ENCODE measurements at places on chromosomes 5 and 9.

DNA sequence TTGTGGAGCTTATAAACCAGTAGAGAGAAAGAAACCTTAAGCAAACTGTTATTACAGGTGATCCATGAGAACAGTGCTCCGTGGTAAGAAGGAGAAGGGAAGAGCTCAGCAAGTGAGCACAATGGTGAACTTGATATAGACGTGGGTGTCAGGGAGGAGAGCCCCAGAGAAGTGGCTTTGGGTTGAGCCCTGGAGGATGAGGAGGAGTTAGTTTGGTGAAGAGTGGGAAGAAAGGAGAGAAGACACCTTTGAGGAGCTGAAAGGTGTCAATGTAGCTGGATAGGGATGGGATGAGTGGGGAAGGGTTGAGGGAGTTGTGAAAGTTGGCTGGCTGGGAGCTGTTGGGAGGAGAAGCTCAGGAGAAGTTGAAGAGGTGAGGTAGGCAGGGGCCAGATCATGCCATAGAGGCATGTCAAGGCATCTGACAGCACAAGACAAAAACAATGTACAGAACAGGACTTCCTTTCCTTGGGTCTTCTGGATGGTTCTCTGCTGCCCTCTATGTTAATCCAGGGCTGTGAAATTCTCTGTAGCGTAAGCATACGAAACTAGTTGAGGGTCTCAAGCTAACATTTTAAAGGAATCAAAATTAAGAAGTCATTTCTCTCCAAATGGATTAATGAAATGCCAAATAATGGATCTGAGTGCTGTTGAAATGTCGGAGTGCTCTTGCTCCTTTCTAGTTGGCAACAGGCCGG is 501.9 kb downstream of the KDM4C start:
- no peaks in the 10 kb centered on the region for H3K4me1 ChIP-seq
- peaks cover 2% of the 10 kb centered on the region for H3K36me3 ChIP-seq
- DNase-seq = no peak

- no peak for DNase-seq
- no peak overlapping the region for H3K4me3 ChIP-seq
- H3K4me1 ChIP-seq = peaks cover 10% of the 10 kb centered on the region
- no peak overlapping the region for H3K27ac ChIP-seq
- no peaks in the 10 kb centered on the region for H3K36me3 ChIP-seq
Measured at GRCh38 chr9:20022410-20022809, 233.6 kb upstream of the SLC24A2 start.

DNA sequence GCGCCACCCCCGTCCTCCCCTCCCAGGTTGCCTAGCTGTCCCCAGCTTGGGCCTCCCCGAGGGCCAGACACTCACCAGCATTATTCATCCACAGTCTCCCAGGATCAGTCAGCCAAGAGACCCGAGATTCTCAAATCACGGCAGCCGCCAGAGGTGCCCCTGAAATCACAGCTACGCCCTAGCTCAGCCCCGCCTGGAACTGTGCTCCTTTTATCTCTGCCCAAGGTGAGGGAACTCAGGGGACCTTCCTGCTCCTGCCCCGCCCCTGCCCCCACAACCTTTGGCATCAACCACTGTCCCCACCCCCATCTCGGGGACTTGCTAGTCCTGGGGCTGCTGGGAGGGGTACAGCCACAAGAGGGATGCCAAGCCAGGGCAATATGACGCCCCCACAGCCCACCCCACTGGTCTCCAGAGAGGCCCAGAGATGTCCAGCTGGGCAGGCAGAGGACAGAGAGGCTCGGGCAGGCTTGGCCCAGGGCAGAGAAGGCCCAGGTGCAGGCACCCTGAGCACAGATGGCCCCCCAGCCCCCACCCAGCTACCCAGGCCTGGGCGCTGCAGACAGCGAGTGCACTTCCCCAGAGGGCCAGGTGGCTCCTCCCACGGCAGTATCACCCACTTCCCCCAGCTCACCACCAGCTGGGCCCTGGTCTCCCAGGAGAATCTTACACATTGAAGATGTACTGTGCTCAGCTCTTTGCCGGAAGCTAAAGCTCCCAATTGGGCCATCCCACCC is at the start of gene FUT7:
Gene FUT7 (minus strand): TSS at position 185 of the 737 bp plus-strand sequence. CDS start 97 bp downstream, at position 88.
- H3K4me1 ChIP-seq = peaks cover 7% of the 10 kb centered on the region
- DNase-seq = no peak
- no peaks in the 10 kb centered on the region for H3K27me3 ChIP-seq
- H3K4me3 ChIP-seq = peak within 1 kb of the TSS; percentile 31

DNA sequence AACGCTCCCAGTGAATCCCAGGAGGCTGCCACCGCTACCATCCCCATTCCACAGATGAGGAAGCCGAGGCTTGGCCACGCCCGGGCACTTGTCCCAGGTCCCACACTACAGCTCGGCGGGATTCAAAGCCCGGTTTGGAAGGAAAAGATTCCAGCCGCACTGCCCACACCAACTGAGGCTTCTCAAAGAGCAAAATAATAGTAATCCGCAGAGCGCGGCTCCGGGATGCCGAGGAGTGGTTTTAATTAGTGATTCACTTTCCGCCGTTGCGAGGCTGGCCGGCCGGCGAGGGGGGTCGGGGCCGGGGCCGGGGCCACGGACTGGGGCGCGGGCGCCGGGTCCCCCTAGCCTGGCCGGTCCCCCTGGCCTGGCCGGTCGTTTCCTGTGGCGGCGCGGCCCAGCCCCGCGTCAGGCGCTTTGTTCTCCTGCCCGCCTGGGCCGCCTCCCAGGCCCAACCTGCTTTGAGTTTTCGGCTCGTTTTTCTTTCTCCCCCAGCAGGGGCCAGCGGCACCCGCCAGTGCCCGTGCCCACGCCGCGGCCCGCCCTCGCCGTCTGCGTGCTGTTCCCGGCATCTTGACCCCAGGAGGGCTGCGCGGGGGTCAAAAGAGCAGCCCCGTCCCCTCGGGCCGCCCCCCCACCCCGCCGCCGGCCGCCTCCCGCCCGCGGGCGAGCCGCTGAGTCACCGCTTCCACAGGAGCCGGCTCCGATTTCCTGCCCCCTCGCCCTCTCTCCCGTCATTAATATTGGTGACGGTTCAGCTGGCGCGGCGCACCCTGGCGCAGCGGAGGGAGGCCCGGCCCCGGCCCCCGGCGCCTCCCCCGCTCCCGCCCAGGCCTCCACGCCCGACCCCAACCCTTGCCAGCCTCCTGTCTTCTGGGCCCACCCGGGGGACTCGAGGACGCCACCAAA is 31.2 kb downstream of the FGF18 start:
- no peak overlapping the region for H3K27ac ChIP-seq

DNA sequence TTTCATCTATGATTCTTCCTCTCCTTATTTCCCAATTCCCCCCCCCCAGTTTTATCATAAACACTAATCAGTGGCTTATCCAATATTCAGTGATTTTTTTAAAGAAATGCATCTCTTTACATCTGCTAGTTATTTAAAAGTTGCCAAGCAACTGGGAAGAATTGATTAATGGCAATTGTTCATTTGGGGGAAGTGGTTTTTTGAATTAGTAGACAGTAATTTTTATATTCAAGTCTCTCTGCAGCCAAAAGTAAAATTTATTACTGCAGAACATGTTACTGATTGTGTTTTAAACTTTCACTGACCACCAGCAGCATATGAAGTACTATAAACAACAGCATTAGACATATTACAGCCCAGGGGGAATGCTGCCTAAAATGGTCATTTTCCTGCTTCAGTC is 308.8 kb upstream of the NREP start:
- no peak overlapping the region for H3K27ac ChIP-seq
- DNase-seq = no peak
- H3K27me3 ChIP-seq = no peaks in the 10 kb centered on the region
- no peak overlapping the region for H3K4me3 ChIP-seq
- no peaks in the 10 kb centered on the region for H3K4me1 ChIP-seq

GRCh38 chr5:82820188-82820587 is 257.0 kb downstream of the TMEM167A start:
- no peak overlapping the region for H3K27ac ChIP-seq
- H3K4me3 ChIP-seq = no peak overlapping the region
- H3K27me3 ChIP-seq = no peaks in the 10 kb centered on the region
- no peak for DNase-seq
- H3K36me3 ChIP-seq = no peaks in the 10 kb centered on the region
- peaks cover 44% of the 10 kb centered on the region for H3K4me1 ChIP-seq

GRCh38 chr5:64637144-64637543 is 53.2 kb upstream of the SHISAL2B start:
- no peak overlapping the region for H3K4me3 ChIP-seq
- H3K4me1 ChIP-seq = no peaks in the 10 kb centered on the region
- H3K36me3 ChIP-seq = no peaks in the 10 kb centered on the region
- H3K27me3 ChIP-seq = peaks cover 18% of the 10 kb centered on the region
- no peak overlapping the region for H3K27ac ChIP-seq
- no peak for DNase-seq

GRCh38 chr5:79147076-79147475 is 35.5 kb downstream of the BHMT start:
- H3K4me3 ChIP-seq = no peak overlapping the region
- no peak for DNase-seq
- H3K27me3 ChIP-seq = peaks cover 3% of the 10 kb centered on the region
- H3K4me1 ChIP-seq = no peaks in the 10 kb centered on the region
- no peaks in the 10 kb centered on the region for H3K36me3 ChIP-seq

DNA sequence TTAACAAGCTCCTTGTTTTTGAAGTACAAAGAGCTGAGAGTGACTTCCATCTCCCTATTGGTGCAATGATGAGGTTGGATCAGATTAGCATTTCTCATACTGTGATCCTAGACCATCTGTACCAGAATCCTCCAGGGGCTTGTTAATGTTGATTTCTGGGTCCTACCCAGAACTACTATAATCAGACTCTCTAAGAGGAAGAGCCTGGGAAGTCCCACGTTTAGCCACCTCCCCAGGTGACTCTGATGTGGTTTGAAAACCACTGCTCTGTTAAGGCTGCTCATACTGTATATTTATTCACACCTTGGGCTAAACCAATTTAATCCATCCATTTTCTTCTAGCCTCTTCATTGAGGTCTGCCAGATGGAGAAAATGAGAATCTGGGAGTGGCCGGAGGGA is 49.6 kb upstream of the SMIM32 start:
- no peak overlapping the region for H3K4me3 ChIP-seq
- H3K4me1 ChIP-seq = peaks cover 5% of the 10 kb centered on the region
- H3K27me3 ChIP-seq = peaks cover 32% of the 10 kb centered on the region
- DNase-seq = no peak
- no peak overlapping the region for H3K27ac ChIP-seq

- no peak overlapping the region for H3K4me3 ChIP-seq
- H3K36me3 ChIP-seq = peaks cover 74% of the 10 kb centered on the region
- no peak for DNase-seq
- H3K27me3 ChIP-seq = no peaks in the 10 kb centered on the region
- H3K4me1 ChIP-seq = no peaks in the 10 kb centered on the region
- no peak overlapping the region for H3K27ac ChIP-seq
Measured at GRCh38 chr9:21906881-21907280, 87.3 kb downstream of the CDKN2A start.

GRCh38 chr9:79616971-79617370 is 45.2 kb downstream of the TLE4 start:
- no peak for DNase-seq
- H3K4me3 ChIP-seq = no peak overlapping the region
- H3K36me3 ChIP-seq = peaks cover 22% of the 10 kb centered on the region
- H3K4me1 ChIP-seq = peaks cover 47% of the 10 kb centered on the region

DNA sequence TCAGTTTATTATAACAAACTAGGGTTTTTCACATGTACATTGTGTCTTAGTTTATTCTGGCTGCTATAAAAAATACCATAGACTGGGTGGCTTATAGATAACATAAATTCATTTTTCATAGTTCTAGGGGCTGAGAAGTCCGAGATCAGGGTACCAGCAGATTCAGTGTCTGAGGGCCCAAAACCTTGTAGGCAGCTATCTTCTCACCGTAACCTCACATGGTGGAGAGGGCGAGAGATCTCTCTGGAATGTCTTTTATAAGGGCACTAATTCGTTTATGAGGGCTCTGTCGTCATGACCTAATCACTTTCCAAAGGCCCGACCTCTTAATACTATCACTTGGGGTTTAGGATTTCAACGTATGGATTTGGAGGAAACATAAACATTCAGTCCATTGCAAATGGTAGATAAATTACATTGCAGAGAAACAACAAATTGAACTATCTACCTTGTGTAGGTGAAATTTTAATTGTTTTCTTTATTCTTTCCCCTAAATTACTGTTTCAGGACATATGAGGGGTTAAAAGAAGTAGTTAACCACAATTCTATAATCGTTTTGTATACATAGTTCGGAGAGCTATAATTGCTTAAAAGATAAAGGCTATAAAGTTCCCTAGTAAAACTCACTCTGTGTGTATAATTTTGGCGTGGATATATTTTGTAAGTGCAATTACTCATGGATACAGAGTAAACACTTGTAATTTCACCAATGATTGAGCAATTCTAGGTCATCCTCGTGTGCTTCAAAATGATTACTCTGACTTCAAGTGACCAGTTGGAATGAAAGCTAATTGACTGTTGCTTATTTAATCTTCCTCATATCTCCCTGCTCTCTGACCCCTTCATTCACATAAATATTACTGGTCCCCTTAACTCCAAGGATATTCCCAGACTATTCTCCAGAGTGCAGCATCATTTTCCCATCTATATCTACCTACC is 247.5 kb upstream of the TMEM161B start:
- no peak overlapping the region for H3K27ac ChIP-seq
- no peak for DNase-seq
- no peak overlapping the region for H3K4me3 ChIP-seq
- H3K36me3 ChIP-seq = no peaks in the 10 kb centered on the region
- H3K4me1 ChIP-seq = no peaks in the 10 kb centered on the region

DNA sequence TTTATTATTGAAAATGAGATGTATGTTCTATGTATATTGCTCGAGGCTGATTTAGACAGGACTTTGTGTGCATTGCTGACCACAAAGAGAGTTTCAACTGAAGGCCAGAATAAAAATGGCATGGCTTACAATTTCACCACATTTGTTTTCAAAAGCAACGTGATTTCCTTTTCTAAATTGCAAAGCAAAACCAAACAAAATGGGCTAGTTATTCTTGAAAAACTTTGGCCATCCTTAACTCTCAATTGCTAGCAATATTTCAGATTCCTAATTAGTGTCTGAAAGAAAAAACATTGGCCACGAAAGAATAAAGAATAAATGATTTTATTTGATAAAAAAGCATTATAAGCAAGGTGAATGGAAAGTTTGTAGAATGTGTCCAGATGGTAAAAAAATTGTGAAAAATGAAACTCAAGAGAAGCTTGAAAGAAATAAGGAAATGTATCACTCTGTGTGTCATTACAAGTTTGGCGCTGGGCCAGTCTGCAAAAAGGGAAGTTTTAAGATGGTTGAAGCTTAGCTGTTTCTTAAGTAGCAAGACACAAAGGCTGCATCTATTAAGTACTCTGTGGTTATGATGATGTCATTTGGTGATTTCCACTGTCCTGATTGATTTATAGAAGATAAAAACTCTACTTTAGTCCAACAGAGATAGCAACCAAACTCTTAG is 89.2 kb upstream of the PRLR start:
- no peaks in the 10 kb centered on the region for H3K36me3 ChIP-seq
- H3K4me1 ChIP-seq = no peaks in the 10 kb centered on the region
- H3K4me3 ChIP-seq = no peak overlapping the region
- no peak overlapping the region for H3K27ac ChIP-seq
- no peak for DNase-seq

GRCh38 chr9:81687521-81688261 is 1.7 kb downstream of the TLE1 start:
- DNase-seq = peak; percentile 48
- peak overlapping the region; percentile 95 for H3K27ac ChIP-seq
- H3K4me3 ChIP-seq = no peak overlapping the region
- H3K27me3 ChIP-seq = peaks cover 28% of the 10 kb centered on the region

- H3K27me3 ChIP-seq = peaks cover 10% of the 10 kb centered on the region
- H3K4me1 ChIP-seq = peaks cover 39% of the 10 kb centered on the region
- peaks cover 6% of the 10 kb centered on the region for H3K36me3 ChIP-seq
- no peak overlapping the region for H3K27ac ChIP-seq
Measured at GRCh38 chr5:179822059-179822432, 1.3 kb downstream of the SQSTM1 start.

Data from neural crest cell (in vitro differentiated cells).